ENCODE measurements at places on chromosomes 4 and X.

DNA sequence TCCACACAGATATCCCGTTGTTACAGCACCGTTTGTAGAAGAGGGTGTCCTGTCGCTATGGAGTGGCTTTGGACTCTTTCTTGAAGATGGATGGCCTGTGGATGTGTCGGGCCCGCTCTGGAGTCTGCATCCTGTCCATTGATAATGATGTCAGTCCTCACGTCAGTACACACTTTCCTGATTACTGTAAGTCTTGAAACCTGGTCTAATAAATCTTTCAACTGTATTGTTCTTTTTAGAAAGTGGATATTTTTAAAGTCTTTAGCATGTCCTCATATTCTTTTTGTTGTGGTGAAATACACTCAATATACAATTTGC is 14.9 kb downstream of the MSANTD1 start:
- no peak for DNase-seq

DNA sequence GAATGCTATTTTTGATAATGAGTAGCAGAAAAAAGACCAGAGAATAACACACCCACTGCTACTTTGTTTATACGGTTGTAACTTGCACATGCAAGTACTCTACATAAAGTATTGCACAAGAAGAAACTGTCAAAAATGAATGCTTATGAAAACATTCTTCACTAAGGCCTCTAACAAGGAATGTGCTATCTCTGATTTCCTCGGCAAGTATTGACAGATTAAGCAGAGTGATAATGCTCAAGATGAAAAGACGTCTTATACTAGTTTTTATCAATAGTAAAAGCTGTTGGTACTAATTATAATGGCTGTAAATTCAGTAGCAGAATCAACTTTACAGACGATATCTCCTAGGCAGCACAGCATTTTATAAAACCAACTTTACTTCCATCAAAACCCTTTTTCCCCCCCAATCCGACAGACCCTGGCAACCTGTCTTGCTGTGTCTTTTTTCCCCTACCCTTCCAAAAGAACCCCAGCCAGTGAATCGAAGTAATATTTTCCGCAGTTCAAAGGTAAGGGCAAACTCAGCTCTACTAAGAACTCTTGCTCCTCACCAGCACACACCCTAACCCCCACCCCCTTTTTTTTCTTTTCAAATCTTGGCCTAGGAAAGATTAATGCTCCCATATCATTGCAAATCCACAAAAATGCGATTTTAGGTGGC is 1.5 kb downstream of the FRYL start:
- no peak for DNase-seq

- no peak for DNase-seq
Observed at GRCh38 chr4:170610434-170610833, 520.7 kb upstream of the AADAT start.

- no peak for DNase-seq
Observed at GRCh38 chrX:112841820-112842157, 1.2 kb upstream of the AMOT start.

GRCh38 chrX:110182865-110183264 is 135.0 kb downstream of the AMMECR1 start:
- DNase-seq, result no peak

DNA sequence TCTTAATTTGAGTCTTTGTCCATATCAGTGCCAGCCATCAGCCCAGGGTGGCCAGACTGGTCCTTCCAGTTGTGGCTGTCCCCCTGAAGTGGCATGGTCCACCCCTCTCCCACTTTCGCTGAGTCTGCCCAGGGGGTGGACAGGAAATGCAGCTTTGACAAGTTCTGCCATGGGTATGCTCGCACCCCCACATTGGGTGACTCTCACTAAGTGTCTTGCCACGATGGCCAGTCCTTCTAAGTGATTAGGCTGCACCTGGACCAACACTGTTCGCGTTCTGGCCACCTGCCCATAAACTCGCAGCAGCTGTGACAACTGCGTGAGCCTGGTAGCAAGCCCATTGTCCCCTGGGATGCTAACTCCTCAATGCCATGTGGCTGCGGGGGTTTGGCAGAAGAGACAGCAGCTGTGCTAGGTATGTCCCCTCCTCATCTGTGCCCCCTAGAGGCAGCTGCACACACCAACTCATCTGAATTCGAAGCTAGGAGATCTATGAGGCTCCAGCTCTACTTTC is 10.0 kb upstream of the LNX1 start:
- DNase-seq, result peak; percentile 96

GRCh38 chr4:160523231-160523630 is 1420.4 kb downstream of the RAPGEF2 start:
- no peak for DNase-seq

DNA sequence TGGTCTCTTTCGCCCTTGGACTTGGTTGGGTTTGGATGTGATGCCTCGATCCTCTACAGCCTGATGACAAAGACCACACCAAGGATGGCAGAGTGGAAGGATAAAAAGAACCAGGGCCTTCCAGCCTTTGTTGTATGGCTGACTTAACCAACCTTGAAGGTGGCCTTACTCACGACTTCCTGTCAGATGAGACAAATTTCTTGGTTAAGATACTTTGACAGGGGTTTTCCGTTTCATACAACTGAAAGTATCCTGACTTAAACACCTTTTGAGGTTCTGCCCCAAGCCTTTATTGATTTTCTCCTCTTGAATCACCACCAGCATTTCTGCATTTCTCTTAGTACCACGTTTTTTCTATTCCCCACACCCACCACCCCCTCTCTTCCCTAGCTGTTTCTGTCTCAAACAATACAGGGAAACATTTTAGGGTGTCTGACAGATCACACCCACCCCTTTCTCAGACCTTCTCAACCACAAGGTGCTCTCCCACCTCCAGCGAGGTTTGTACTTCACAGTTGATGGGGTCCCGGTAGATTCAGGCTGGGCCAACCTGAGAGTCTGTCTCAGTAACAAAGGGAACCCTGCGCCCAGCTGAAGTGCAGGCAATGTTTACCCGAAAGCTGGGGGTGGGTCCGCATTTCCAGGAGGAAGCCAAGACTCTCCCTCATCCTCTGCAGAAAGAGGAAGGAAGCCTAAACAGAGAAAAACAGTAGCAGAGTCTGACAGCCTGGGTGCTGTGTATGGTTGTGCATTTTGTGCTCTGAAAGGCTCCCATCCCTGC is 5.0 kb upstream of the TSPAN5 start:
- no peak for DNase-seq

GRCh38 chr4:87304745-87305432 is 17.8 kb downstream of the HSD17B13 start:
- DNase-seq, result no peak

GRCh38 chr4:113614414-113614813 is 147.1 kb downstream of the CAMK2D start:
- DNase-seq, result no peak

DNA sequence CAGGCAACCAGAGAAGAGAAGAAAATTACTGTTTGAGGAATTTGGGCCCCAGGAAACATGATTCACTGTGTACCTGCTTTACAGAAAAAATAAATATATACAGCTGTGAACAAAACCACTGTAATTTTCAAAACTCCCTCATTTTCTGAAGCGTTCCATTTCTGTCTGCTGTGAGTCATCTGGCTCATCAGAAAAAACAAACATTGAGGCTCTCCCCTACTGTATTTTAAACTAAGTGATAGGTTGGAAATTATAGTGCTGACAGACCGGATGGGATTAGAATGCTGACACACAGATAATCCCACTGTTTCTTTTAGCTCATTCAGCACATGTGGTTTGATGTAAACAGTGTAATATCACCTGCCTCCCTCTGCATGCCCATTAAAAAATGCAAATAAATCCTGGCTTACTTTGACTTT is 847.0 kb downstream of the TRIML1 start:
- no peak for DNase-seq

DNA sequence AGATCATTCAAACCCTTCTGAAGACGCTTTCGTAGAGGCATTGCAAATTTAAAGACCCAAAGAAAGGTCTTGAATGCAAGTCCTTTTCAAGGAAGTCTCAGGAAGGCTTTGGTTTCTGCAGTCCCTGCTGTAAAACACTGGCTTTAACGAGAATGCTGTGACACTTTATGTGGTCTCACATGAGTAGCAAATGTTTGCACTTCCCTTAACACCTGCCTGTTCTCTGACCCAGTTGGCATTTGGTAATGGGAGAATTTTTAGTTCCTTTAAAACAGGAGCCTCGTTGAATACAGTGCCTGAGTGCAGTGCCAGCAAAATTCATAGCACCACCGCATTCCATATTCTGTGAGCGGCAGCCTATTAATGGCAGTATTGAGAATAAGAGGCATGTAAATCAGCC is 330.5 kb upstream of the PRKX start:
- DNase-seq, result no peak

DNA sequence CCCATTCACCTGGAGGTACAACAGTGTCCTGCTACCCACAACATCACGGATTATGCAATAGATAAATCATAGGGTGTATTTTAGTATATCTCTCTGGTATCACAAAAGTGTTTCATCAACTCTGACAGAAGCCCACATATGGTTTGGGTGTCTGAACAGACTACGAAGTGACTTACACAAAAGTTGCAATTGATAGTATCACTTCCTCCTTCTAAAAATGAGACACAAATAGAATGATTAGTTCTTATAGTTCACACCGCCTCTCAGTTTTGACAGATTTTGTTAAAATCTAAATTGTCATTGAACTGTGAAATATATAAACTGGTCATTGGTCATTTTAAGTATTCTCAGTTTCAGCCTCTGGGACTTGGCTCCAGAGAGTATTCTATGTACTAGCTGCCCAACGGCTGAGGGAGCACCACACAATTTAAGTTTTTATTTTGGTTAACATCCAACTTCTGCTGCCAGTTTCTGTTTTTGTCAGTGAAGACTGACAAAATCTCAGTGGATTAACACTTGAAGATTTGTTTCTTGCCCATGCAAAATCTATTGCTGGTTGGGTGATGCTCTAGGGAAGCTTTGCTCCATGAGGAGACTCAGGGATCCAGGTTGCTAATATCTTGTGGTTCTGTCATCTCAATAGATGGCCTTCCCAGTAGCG is 113.8 kb upstream of the PUDP start:
- no peak for DNase-seq

- no peak for DNase-seq
Observed at GRCh38 chr4:80216100-80216761, 18.9 kb downstream of the PRDM8 start.

- no peak for DNase-seq
Observed at GRCh38 chrX:630612-631496, at the start of gene SHOX. TSS of gene SHOX (plus strand) at chrX:630791. CDS start at chrX:630898, 107 bp downstream.

DNA sequence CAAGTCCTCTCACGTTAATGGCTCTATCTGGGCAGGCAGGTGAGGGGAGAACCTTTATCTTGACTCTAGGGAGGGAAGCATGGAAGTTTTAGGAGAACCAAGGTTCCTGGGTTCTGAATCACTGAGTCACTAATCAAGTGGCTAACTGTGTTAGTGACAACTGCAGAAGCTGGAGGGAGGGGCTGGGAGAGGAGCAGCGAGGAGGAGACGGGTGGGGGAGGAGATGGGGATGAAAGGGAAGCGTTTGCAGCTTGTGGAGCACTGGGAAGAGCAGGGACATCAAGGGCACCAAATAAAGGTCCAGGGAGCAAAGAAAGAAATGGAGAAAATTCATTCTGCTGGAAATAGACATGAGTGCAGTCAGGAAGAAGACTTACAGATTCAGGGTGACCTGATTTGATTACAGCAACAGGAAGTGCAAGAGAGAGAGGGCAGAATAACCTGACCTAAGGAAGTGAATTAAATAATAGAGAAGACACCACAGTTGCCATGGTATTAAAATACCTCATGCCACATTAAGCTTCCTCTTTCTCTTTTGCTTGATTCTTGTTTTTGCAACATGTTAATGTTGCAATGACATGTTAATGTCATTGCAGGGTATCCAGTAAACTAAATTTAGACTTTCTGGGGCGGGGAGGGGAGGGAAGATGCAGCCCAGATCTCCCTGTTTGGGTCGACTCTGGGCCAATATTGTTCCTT is 4.5 kb upstream of the SETD7 start:
- DNase-seq, result peak; percentile 35

GRCh38 chr4:98771959-98772632 is 113.7 kb upstream of the TSPAN5 start:
- no peak for DNase-seq

GRCh38 chrX:79259073-79259689 is 108.0 kb downstream of the ITM2A start:
- peak; percentile 30 for DNase-seq

- DNase-seq, result no peak
Observed at GRCh38 chr4:184193556-184194525, 23.8 kb downstream of the ENPP6 start.

DNA sequence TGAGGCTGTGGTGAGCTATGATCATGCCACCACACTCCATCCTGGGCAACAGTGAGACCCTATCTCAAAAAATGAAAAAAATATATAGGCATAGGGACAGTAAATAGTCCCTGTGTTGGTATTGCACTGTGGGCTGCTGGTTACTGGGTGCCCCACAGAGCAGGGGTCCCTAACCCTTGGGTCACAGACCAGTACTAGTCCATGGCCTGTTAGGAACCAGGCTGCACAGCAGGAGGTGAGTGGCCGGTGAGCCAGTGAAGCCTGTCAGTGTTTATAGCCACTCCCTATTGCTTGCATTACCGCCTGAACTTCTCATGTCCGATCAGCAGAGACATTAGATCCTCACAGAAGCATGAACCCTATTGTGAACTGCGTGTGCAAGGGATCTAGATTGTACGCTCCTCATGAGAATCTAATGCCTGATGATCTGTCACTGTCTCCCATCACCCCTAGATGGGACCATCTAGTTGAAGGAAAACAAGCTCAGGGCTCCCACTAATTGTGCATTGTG is 106.5 kb downstream of the TNIP2 start:
- DNase-seq, result no peak

- no peak for DNase-seq
Observed at GRCh38 chrX:74458736-74459135, 37.4 kb downstream of the SLC16A2 start.

GRCh38 chr4:7322166-7322991 is 112.4 kb downstream of the PSAPL1 start:
- no peak for DNase-seq

All from BE2C (cell line).